ENCODE measurements at places on chromosomes 1 and 21.
A peak's percentile ranks its signal among the peaks of the same experiment; 100 is the strongest.

DNA sequence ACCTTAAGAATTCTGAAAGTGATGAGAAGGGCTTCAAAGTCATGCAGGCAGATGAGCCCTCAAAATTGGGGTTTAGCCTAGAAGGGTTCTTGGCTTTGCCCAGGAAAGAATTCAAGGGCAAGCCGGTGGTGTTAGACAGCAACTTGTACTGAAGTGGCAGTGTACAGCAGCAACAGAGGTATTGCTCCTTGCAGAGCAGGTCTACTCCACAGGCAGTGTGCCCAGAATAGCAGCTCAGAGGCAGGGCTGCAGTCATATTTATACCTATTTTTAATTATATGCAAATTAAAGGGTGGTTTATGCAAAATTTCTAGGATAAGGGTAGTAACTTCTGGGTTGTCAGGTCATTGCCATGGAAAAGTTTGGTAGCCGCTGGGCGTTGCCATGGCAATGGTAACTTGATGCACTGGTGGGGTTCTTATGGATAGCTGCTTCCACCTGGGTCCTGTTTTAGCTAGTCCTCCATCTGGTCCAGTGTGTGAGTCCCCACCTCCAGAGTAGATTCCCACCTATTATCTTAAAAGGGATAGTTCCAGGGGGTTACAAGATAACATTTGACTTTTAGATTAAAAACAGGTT, 57.9 kb upstream of the CR2 start:
- DNase-seq, result no peak

DNA sequence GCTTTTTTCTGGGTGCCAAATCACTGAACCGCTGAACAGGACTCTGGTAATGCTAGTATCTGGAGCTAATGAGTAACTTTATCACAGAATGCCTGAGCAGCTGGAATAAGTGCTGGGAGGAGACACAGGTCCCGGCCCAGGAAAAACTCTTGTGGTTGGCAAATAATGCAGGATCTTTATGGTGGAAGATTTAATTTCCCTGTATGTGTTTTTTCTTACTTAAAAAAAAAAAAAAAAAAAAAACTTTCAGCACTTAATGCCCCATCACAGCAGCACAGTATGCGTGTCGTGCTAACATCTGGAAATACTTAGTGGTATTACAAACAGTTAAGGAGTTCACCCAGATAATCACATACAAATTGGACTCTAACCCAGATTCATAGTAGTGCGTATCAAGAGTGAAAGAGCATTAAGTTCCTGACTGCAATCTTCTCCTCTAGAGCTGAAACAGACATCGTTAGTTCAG, 220.7 kb downstream of the TOMM20 start:
- no peak for DNase-seq

GRCh38 chr1:19799230-19800075, at the start of gene TMCO4:
Gene TMCO4 (minus strand): TSS chr1:19799916. CDS start chr1:19780758, 19,158 bp downstream.
- peak; percentile 10 for DNase-seq

DNA sequence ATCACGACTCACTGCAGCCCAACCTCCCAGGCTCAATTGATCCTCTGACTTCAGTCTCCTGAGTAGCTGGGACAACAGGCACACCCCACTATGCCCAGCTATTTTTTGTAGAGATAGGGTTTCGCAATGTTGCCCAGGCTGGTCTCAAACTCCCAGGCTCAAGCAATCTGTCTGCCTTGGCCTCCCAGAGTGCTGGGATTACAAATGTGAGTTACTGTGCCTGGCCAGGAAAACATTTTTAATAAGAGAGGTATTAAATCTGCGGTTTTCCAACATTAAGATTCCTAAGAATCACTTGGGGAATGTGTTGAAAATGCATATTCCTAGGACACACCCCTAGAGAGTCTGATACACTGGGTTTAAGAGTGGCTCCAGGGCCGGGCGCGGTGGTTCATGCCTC, 8.7 kb downstream of the CSF1 start:
- DNase-seq, result no peak
